Smooth muscle cell of the pulmonary artery (primary cell): ENCODE measurements at places on chromosomes 1 and 21. TPM values are rescaled to one million over a fixed set of nuclear protein-coding genes. Genes with fewer than 3 reads are reported as not detected.

The CHIT1 gene
- total RNA-seq = 0.13 TPM in 1 of 2 replicates, not detected in the other

The SLC2A5 gene
- total RNA-seq = 3.7 and 25.9 TPM in 2 replicates

The AMIGO1 gene
- total RNA-seq = 3.3 and 4.9 TPM in 2 replicates

The RBM11 gene
- total RNA-seq = 0.26 TPM in 1 of 2 replicates, not detected in the other

The NVL gene
- total RNA-seq = 16.3 and 16.4 TPM in 2 replicates

The LYPLAL1 gene
- total RNA-seq = 28.2 and 46.0 TPM in 2 replicates

The DPYD gene
- 81.3 and 125 TPM in 2 replicates for total RNA-seq

The GPR3 gene
- total RNA-seq = 0.20 and 0.50 TPM in 2 replicates

The EXTL2 gene
- total RNA-seq = 27.7 and 36.0 TPM in 2 replicates

The FCGR3A gene
- total RNA-seq = not detected in 2 replicates

The OR2M3 gene
- not detected in 2 replicates for total RNA-seq

The TAS1R1 gene
- total RNA-seq = 0.20 and 0.46 TPM in 2 replicates

The TCHHL1 gene
- total RNA-seq = not detected in 2 replicates

The AGT gene
- total RNA-seq = 0.86 and 2.7 TPM in 2 replicates

The DMRTA2 gene
- 0.10 and 0.46 TPM in 2 replicates for total RNA-seq

The CDC20 gene
- 7.9 and 16.5 TPM in 2 replicates for total RNA-seq

The IQGAP3 gene
- 6.0 and 16.6 TPM in 2 replicates for total RNA-seq

The IGSF21 gene
- not detected in 2 replicates for total RNA-seq

The PTPRU gene
- 6.4 and 32.7 TPM in 2 replicates for total RNA-seq

The TNFRSF4 gene
- 0.17 TPM in 1 of 2 replicates, not detected in the other for total RNA-seq

The PRKCZ gene
- 1.3 and 2.4 TPM in 2 replicates for total RNA-seq

The NCMAP gene
- not detected in 2 replicates for total RNA-seq

The C1orf226 gene
- 0.07 and 0.13 TPM in 2 replicates for total RNA-seq

The OR2L13 gene
- not detected in 2 replicates for total RNA-seq

The CNIH4 gene
- 59.5 and 72.9 TPM in 2 replicates for total RNA-seq

The DNM3 gene
- 0.76 and 0.78 TPM in 2 replicates for total RNA-seq

The FCRL4 gene
- not detected in 2 replicates for total RNA-seq

The ZRANB2 gene
- total RNA-seq = 35.9 and 42.9 TPM in 2 replicates

The OVAAL gene
- not detected in 2 replicates for total RNA-seq

The ACKR1 gene
- total RNA-seq = not detected in 2 replicates

The CLDN8 gene
- total RNA-seq = not detected in 2 replicates

The NFASC gene
- 42.0 and 47.6 TPM in 2 replicates for total RNA-seq

The LDLRAD1 gene
- not detected in 2 replicates for total RNA-seq

The RCSD1 gene
- 0.13 and 1.2 TPM in 2 replicates for total RNA-seq

The NBPF6 gene
- total RNA-seq = 0.07 and 0.10 TPM in 2 replicates

The EFCAB14 gene
- 52.5 and 69.3 TPM in 2 replicates for total RNA-seq

The IL19 gene
- total RNA-seq = not detected in 2 replicates

The AKR7A3 gene
- total RNA-seq = 0.33 and 0.59 TPM in 2 replicates

The NBPF4 gene
- 0.13 TPM in 1 of 2 replicates, not detected in the other for total RNA-seq

The TIAM1 gene
- 2.8 and 3.8 TPM in 2 replicates for total RNA-seq

The S100A12 gene
- not detected in 2 replicates for total RNA-seq

The FCMR gene
- total RNA-seq = 0.13 TPM in 1 of 2 replicates, not detected in the other

The LRRIQ3 gene
- 0.46 and 0.56 TPM in 2 replicates for total RNA-seq

The NBPF8 gene
- total RNA-seq = 17.7 and 22.8 TPM in 2 replicates

The KIF26B gene
- total RNA-seq = 18.3 and 27.0 TPM in 2 replicates

The SLC44A5 gene
- total RNA-seq = 0.85 and 2.2 TPM in 2 replicates
